ENCODE measurements at places on chromosomes 11 and 22. TPM values are rescaled to one million over a fixed set of nuclear protein-coding genes. Genes with fewer than 3 reads are reported as not detected.

OR52I2 gene
- polyA plus RNA-seq: not detected

JHY gene
- polyA plus RNA-seq: 4.8 TPM

CSNK2A3 gene
- polyA plus RNA-seq: not detected

IL18 gene
- polyA plus RNA-seq: 37.4 TPM

Measured in kidney (tissue), 22 donors.